ENCODE measurements at places on chromosomes 1 and 21.

GRCh38 chr1:26696119-26696653 lies 371 bp downstream of the ARID1A start:
- DNase-seq = no peak

GRCh38 chr21:45844181-45844580 lies 137.4 kb upstream of the COL6A1 start:
- no peak for DNase-seq

DNA sequence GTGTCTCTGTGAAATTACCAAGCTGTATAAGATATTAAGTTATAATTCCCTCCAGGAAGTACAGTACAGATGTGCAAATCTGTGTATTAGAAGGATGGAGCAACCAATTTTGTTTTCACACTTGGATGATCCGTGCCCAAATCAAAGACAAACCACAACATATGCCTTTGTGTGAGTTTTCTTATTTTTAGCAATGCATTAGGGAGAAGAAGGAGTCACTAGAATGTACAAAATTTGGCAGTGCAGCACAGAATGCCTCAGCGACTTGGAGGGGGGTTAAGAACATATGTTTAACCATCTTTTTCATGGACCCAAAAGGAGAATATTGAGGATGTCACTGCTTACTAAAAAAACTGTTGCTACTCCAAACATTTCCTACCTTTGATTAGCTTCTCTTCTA lies 45.3 kb downstream of the DAB1 start:
- no peak for DNase-seq

DNA sequence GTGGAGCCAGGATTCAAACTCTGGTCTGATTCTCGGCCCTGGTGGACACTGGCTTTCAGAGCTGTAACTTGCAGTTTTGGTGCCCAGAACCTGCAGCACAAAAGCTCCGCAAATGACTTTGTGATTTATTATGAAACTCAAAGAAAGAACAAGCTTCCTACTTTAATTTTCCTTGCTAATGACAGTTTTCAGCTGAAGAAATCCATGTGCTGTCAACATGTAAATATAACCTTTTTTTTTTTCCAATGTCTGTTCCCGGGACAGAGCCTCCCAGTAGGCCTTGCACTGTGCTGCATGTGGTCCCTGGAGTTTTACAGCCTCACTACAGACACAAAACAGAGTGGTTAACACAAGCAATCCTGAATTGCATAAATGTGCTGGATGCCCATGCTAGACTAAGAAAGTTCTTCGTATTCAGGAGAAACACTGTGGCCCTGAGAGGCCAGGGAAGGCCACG lies 62.3 kb upstream of the ANGPTL1 start:
- DNase-seq = no peak
